HT1080 (cell line): ENCODE measurements at places on chromosomes 4 and X.

DNA sequence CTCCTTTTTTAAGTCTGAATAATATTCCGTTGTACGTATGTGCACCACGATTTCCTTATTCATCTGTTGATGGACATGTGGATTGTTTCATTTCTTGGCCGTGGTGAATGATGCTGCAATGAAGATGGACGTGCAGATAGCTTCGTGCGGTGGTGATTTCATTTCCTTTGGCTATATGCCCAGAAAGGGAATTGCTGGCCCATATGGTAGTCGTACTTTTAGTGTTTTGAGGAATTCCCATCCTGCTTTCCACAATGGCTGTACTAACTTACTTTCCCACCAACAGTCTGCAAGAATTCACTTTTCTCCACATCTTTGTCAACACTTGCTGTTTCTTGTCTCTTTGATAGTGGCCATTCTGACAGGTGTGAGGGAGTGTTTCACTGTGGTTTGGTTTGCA lies 12.8 kb downstream of the ZFP42 start:
- DNase-seq = peak; percentile 83

DNA sequence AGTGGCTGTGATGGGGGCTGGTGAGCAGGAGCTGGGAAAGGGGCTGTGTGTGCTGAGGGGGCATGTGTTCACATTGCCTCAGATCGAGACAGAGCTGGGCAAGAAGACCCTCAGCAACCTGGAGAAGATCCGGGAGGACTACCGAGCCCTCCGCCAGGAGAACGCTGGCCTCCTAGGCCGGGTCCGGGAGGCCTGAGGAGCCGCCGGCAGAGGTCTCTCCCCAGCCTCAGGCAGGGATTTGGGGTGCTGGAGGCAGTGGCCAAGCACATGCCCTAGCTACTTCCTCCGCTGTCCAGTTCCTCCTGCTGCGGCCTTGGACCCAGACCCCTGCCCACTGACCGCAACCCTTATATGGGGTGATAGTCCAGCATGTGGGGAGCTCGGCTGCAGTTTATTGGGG lies 14.4 kb downstream of the FOXP3 start:
- no peak for DNase-seq

GRCh38 chrX:111661241-111661640 lies 19.7 kb upstream of the ALG13 start:
- DNase-seq = no peak

DNA sequence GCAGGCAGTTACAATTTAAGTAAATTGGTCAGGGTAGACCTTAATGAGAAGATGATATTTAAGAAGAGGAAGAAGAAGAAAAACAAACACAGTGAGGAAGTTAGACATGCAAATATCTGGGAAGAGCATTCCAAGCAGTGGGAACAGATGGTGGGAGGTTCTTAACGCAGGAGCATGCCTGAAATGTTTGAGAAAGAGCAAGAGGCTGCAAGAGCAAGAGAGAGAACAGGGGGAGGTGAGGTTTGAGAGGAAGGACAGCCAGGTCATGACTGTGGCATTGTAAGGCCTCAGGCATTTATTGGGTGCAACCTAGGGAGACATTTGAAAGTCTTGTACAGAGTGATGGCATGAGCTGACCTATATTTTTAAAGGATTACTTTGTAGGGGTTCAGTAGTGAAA lies 136.0 kb downstream of the UGT8 start:
- DNase-seq = peak; percentile 4

DNA sequence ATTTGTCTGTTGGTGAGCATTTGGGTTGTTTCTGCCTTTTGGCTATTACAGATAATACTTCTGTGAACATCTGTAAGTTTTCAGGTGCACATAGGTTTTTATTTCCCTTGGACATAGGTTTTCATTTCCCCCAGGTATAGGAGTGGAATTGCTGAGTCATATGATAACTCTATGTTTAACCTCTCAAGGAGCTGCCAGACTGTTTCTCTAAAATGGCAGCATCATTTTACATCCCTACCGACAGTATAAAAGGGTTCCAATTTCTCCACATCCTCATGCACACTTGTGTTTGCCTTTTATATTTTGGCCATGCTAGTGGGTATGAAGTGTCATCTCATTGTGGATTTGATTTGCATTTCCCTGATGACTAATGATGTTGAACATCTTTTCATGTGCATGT lies 53.5 kb downstream of the TMEM164 start:
- DNase-seq = peak; percentile 22

DNA sequence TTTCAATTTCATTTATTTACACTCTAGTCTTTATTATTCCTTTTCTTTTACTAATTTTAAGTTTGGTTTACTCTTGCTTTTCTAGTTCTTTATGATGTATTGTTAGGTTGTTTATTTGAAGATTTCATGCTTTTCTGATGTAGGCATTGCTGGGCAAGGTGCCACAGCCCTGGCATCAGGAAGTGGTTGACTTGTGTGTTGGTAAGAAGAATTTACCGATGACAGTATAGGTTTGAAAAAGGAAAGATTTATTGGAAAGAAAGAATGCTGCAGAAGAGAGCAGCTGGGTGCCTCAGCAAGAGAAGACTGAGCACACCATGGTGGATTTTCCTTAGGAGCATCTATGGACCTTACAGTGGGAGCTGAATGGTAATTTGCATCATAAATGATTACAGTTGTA lies 153.2 kb downstream of the KLF8 start:
- DNase-seq = no peak

GRCh38 chr4:2941138-2942036 lies 21.8 kb downstream of the NOP14 start:
- DNase-seq = no peak

GRCh38 chr4:155639704-155640523 lies 26.7 kb upstream of the GUCY1A1 start:
- no peak for DNase-seq

GRCh38 chr4:3257103-3257555 lies 8.2 kb downstream of the MSANTD1 start:
- DNase-seq = no peak

GRCh38 chrX:2464677-2465166 lies 36.1 kb downstream of the DHRSX start:
- peak; percentile 91 for DNase-seq

DNA sequence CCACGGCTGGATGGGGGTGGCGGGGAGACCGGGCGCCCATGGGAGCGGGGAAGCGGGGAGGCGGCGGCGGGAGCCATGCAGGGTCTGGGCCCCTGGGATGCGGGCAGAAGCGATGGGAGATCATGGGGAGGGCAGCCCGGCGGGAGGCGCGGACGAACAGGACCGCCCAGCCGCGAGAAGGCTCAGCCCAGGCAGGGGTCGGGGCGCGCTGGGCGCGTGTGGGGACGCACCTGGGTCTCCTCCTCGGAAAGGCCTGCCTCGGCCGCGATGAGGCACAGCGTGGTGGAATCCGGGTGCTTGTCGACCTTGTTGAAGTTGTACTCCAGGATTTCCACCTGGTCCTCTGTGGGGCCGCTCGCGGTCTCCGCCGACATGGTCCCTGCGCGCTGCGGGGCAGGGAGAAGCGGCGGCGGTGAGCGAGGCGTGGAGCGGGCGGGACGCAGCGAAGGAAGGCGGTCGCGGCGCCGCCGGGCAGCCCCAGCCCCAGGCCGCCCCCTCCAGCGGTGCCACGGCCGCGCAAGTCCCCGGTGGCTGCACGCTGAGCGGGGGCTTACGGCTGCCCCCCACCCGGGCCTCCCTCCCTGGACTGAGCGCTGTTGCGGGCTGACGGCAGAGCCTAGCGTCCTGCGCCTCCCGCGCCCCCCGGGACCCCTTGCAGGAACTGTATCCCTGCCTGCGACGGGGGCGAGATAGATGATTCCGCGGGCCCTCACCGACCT lies 25.3 kb downstream of the HOPX start:
- DNase-seq = no peak

DNA sequence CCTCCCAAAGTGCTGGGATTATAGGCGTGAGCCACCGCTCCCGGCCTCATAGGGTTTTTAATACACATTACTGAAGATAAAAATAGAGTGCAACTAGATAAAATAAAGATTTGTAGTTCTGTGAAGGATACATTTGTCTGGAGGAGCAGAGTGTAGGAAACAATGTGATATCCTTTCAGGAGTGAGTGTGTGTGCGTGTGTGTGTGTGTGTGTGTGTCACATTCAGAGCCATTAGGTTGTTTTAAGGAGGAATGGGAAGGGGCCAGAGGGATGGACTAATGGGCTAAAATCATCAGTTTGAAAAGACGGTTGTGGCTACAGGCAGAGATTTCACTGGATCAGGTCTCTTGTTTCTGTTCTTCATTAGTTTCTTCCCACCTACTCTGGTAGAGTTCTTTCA lies 40.0 kb downstream of the RBPJ start:
- DNase-seq = no peak

DNA sequence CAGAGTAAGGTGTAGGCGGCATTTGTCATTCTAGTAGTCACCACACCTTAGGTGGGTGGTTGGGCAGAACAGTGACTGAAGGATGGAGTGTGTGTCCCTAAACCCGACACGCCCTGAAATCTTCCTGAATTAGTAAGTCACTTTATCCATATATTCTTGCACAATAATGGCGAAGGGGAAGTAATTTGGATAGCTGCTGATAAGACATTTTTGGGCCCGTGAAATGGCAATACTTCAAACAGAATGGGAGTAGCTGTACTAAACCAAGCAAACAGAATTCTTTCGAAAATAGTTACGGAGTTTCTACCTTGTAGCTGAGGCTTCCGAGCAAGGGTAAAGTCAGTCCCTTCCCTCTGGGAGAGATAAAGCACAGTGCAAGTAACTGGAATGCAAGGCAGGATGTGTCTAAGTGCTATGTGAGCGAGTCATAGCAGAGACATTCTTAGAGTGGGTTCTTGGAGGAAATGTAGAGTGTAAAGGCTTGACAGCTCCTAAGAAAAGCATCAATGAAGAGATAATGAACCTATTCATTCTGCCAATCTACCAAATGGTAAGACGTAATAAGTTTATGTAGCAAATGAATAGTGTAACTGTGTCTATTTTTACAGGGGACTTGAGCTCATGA lies 72.8 kb downstream of the CLCN5 start:
- DNase-seq = peak; percentile 66

GRCh38 chrX:110070970-110071369 lies 68.1 kb downstream of the TMEM164 start:
- DNase-seq = no peak

- peak; percentile 7 for DNase-seq
These were observed 16.8 kb upstream of the DMP1 start for GRCh38 chr4:87633243-87633642.

DNA sequence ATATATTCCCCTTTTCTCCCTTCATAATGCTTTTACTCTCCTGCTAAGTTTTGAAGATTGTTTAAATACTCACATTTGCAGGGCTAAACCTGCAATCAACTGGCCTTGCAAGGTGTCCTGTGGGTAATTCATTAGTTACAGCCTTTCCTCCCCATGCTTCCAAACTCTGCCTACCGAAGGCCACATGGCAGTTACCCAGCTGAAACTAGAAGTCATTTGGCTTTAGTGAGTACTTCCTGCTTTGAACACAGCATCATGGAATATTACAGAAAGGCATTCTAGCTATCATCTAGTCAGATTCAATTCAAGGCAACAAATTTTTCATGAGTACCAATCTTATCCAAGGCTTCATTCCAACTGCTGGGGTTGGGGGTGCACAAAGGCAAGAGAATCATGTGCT lies 55.6 kb downstream of the SRPX start:
- DNase-seq = no peak

GRCh38 chr4:20890761-20891160 lies 190.5 kb downstream of the PACRGL start:
- peak; percentile 41 for DNase-seq

- no peak for DNase-seq
These were observed 1.2 kb downstream of the ELF2 start for GRCh38 chr4:139175646-139176301.

DNA sequence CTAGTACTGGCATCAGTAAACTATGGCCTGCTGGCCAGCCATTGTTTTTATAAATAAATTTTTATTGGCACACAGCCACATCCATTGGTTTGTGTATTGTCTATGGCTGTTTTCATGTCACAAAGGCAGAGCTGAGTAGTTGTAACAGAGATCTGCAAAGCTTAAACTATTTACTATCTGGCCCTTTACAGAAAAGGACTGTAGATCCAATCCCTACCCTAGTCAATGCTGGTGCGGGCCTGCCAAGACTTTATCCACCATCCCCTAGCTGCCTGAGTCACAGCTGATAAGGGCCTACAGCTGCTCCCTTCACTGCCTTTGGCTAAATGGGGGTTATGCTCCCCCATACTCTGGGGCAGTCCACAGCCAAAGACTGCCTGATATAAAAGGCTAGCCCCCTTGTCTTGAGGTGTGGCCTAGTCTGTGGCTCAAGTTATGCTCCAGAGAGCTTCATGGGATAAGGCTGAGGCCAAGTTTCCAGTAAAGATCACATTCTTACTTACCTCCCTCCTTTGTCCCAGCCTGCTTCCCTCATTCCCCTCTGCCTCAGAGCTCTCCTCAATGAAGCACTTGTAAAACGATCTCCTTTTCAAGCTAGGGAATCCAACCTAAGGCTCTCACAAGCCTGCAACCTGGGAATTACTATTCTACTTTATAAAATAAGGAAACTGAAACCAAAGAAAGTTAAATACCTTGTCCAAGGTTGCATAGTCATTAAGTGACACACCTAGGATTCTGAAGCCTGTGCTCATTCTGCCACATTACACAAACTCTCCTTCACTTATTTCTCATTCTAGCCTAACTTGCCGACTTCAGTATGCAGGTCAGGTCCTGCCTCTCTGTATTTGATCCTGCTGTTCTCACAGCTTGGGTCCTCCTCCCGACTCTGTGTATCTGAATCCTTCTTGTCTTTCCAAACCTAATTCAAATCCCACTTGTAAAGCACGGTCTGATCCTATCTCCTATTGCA lies 20.7 kb downstream of the ACE2 start:
- DNase-seq = no peak

GRCh38 chrX:134718105-134718965 lies 60.1 kb upstream of the PLAC1 start:
- DNase-seq = peak; percentile 95
